Sigmoid colon (tissue), 7 donors: ENCODE measurements at places on chromosomes 1 and 21.

DNA sequence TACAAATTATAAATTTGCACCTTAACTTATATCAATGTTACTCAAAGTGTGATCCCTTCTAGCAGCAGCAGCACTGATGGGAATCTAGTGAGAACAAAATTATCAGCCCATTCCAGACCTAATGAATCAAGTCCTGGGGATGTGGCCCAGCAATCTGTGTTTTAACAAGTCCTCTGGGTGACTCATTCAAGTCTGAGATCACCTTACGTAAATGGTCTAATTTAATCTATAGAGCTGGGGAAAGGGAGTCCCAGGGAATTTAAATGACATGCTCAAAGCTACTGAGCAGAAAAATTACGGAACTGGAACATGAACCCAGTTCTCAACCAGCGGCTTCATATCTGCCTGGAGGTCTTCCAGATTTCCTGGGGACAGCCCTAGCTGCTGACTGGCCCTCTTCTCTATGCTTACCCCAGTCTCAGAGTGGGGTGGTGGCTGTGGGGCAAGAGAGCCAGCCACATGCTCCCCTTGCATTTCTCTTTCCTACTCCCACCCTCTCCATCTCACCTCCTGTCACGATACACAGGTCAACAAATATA, 220.0 kb downstream of the TM2D1 start:
- DNase-seq: no peak

DNA sequence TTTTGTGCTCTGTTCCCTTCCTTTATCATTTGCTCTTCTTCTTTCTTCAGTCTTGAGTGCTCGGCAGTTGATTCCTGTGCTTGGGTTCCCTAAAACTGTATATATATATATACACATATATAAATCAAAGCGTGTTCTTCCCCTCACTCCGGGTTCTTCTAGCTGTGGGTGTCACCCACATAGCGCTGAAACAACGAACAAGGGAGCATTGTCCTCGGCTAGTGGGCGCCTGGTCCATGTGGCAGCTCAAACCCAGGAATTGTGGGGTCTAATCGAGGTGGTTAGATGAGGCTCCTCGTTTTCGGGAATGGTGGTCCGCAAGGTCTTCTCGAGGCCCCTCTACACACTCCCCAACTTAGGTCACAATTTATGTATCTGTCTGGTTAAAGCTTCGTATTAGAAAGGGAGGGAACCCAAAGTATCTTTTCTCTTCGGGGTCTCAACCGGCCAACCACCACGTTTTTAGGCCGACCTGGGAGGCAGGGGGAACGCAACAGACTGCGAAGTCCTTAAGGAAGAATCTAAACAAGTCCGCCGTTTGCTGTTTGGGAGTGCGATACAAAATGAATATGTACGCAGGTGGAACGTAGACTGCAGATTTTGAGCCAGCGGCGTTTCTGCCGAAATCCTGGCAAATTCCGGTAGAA, 504 bp upstream of the SDHC start:
- DNase-seq: no peak

- no peak for DNase-seq
These were observed 21.7 kb upstream of the SHCBP1L start for GRCh38 chr1:182974506-182975191.

- DNase-seq: no peak
These were observed 21.7 kb downstream of the LRRC71 start for GRCh38 chr1:156942176-156942575.

DNA sequence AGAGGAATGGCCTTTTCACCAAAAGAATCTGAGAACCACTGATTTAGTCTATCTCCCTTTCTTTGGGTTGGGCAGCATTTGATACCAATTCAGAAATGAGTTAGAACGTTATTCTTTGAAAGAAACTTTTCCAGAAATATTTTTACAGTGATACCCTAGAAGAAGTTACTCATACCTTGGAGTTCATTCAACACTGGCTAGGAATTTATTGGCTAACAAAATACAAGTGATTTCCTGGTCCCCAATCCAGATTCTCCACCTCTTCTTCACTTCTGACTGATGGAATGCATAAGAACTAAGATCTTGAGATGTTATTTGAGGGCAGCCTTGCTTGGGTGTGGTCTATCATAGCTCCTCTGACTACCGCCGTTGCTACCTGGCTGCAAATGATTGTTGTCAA, 9.4 kb downstream of the C1orf162 start:
- no peak for DNase-seq

- no peak for DNase-seq
These were observed 2.5 kb downstream of the C1orf167 start for GRCh38 chr1:11764519-11764918.

DNA sequence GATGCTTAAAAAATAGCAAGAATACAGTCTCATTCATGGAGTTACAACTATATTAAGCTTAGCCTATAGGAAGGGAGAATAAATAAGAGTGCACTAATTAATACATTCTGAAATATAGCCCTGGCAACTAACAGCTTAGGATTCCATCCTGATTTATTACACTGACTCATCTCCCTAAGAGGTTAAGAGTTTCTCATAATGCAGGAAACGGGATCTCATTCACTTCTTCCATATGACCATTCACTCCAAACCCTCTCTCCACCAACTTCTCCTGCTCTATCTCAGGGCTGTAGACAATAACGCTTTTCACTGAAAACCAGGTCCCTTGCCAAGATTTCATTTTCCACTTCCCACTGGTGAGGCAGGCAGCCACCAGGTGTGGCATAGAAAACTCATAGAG, 168.5 kb upstream of the PLD5 start:
- DNase-seq: no peak

GRCh38 chr1:21671915-21672314, 2.8 kb upstream of the RAP1GAP start:
- DNase-seq: peak; percentile 57

- DNase-seq: no peak
These were observed 66.3 kb upstream of the BMP8A start for GRCh38 chr1:39425151-39425550.

- DNase-seq: no peak
These were observed 689.9 kb downstream of the MATN1 start for GRCh38 chr1:30033256-30034104.

GRCh38 chr1:197303463-197303862, 35.4 kb downstream of the CRB1 start:
- DNase-seq: no peak

- DNase-seq: no peak
These were observed 29.9 kb downstream of the MAP10 start for GRCh38 chr1:232835166-232835565.

- DNase-seq: peak; percentile 87
These were observed 55.5 kb downstream of the TLR5 start for GRCh38 chr1:223087291-223088255.

GRCh38 chr21:25273959-25274358, 333.3 kb downstream of the MRPL39 start:
- DNase-seq: no peak

DNA sequence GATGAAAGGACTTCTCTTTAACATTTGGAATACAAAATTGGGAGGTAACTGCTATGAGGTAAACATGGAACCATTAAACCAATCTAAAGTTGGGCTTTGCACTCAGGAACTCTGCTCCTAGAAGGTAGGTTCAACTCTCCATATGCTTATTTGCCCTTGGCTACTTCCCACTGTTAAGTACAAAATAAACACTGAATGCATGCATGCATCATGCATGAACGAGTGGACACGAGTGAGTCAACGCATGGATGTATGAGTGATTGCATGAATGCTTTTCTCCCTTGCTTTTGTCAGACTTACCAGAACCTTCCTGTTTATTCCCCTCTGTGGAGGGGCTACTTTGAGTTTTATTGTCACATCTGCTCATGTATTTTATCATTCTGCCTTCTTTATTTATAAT, 42.4 kb upstream of the RUNX1 start:
- no peak for DNase-seq

DNA sequence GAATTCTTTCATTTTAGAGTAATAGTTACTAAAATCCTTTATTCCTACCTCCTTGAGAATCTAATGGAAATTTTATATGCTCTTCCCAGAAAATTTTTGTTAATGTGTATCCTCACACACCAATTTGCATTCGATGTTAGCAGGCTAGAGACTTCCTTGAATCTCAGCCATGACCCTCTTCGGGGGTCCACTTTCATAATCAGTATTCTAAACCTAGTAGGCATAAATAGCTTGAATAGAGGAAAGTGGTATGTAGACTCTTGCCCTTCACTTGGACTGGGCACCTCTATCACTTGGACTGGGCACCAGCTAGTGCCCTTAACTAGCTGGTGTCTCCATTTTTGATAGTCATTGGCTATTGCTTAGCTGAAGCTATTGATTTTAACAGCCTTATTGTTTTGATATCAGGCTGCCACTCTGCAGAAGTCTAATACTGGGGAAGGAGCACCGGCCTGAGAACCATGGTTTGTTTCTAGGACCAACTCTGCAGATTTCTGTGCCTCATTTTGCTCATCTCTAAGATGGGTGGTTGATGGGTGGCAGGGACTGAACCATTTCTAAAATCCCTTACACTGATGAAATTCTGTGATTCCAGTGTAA, 42.8 kb downstream of the MRPL39 start:
- no peak for DNase-seq

GRCh38 chr1:213054733-213055591, 3.9 kb downstream of the RPS6KC1 start:
- no peak for DNase-seq

GRCh38 chr1:26302733-26303405, 3.6 kb downstream of the UBXN11 start:
- DNase-seq: no peak

- no peak for DNase-seq
These were observed 1744.9 kb downstream of the NCAM2 start for GRCh38 chr21:22743085-22743484.

DNA sequence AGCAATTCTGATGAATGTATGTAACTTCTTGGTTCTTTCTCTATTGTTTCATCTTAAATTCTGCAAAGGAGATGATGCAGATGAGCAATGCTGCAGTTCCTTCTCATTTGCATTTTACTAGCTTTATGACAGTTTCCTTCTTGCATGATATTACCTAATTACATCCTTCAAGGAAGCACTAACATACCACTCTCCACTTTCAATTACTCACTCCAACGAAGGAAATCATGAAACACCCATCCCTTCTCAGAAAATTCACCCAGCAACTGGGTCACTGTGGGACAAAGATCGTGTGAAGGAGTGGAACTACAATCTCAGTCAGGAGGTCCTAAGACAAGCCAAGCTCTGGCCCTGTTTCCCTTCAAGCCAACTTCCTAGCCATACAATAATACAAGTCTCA, 142.3 kb downstream of the CHD1L start:
- DNase-seq: no peak

- DNase-seq: no peak
These were observed 11.2 kb upstream of the RCOR3 start for GRCh38 chr1:211247921-211248320.

DNA sequence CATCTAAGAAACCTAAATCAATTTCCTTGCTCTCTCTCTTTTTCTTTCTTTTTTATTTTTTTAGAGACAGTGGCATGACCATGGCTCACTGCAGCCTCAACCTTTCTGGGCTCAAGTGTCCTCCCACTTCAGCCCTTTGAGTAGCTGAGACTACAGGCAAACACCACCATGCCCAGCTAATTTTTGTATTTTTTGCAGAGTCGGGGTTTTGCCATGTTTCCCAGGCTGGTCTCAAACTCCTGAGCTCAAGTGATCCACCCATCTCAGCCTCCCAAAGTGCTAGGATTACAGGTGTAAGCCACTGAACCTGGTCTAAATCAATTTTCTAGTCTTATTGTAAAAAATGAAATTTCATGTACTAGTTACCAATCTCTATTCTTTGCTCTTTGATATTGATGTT, 108.9 kb downstream of the LHX8 start:
- no peak for DNase-seq

DNA sequence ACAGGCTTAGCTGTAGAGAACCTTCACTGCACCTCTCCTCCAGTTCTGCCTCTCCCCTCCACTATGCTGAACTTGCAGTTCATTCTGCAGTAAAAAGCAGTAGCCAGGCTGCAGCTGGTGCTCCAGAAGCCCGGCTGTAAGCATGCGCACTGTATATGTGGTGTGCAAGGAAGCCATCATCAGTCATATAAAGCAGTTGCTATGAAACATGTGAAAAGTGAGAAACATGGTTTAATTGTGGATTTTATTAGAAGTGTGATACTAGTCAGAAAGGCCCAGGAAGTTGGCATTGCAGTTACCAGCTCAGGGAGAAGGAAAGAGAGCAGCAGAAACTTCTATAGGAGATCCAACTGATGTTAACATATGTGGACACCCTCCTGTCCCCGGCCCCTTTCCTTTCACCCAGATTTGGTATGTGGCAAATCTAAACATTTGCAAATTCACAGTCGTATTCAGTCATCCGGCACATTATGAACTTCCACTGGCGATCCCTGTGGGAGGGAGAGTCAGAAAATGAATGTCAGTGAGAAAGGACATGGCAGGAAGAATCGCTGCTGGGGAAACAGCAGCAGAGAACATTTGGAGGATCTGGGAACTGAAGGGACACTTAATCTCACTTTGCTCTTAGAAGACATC, 32.8 kb downstream of the DPT start:
- peak; percentile 77 for DNase-seq

- no peak for DNase-seq
These were observed 31.6 kb downstream of the VWA5B1 start for GRCh38 chr1:20322081-20322824.

- no peak for DNase-seq
These were observed 92.5 kb downstream of the TTC3 start for GRCh38 chr21:37165586-37165985.

DNA sequence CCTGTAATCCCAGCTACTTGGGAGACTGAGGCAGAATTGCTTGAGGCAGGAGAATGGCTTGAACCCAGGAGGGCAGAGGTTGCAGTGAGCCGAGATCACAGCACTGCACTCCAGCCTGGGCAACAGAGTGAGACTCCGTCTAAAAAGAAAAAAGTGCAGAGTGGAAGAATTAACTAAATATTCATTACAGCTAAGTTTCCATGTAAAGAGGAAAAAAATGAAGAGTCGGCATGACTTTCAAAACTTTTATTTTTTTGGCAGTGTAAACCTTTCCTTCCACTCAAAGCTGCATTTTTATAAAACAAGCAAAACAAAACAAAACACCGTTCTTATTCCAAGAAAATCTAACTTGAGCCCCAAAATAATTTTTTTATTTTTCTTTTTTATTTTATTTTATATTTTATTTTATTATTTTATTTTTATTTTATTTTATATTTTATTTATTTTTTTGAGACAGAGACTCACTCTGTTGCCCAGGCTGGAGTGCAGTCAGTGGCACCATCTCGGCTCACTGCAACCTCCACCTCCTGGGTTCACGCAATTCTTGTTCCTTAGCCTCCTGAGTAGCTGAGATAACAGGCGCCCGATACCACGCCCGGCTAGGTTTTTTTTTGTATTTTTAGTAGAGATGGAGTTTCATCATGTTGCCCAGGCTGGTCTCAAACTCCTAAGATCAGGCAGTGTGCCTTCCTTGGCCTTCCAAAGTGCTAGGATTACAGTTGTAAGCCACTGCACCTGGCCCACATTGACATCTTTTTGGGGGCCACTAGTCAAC, 62.9 kb downstream of the PACC1 start:
- DNase-seq: no peak

DNA sequence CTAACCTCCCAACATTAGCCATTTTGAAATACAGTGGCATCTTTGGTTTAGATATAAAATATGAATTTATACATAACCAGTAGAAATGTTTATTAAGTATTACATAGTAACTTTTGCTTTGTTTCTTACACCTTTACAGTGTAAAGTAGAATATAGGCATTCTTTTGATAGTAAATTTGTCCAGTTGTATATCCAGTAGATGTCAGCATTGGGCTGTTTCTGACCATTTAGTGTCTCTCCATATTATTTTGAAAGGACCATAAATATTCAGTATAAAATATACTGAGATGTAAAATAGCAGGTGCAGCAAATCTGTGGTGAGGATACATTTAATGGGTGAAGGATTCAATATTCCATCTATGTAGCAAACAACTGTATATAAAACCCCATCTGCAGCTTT, 115.8 kb upstream of the ZRANB2 start:
- DNase-seq: no peak
